ENCODE measurements at places on chromosomes 4 and X.

- no peak for DNase-seq
These were observed 154.2 kb downstream of the TEX11 start for GRCh38 chrX:70754169-70754848.

- DNase-seq, result no peak
These were observed 18.7 kb downstream of the CHM start for GRCh38 chrX:86028681-86029080.

GRCh38 chrX:10929747-10930146, 181.4 kb upstream of the HCCS start:
- no peak for DNase-seq

GRCh38 chrX:374596-374995, 12.1 kb downstream of the PPP2R3B start:
- DNase-seq, result peak; percentile 47

DNA sequence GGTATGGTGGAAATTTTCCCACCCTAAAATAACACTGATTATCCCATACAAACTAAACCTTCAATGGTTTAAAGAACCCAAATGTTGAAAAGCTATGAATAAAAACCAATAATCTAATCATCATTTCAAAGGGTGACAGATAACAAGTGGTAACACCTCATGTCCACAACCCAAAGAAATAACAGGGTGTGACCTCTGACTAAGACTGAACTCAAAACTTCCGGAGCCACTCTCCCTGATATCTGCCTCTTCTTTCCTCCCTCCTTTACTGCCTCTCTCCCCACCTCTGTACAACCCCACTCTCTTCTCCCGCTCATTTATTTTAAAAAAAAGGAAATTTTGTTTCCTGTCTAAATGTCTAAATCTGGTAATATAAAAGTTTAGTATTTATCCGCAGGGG, 11.5 kb downstream of the FBXW7 start:
- no peak for DNase-seq

Data from psoas muscle (tissue), 8 donors.